Activated CD4-positive, alpha-beta T cell treated with anti-CD3 and anti-CD28 coated beads for 4 hours (primary cell): ENCODE measurements at places on chromosomes 1 and 21.

DNA sequence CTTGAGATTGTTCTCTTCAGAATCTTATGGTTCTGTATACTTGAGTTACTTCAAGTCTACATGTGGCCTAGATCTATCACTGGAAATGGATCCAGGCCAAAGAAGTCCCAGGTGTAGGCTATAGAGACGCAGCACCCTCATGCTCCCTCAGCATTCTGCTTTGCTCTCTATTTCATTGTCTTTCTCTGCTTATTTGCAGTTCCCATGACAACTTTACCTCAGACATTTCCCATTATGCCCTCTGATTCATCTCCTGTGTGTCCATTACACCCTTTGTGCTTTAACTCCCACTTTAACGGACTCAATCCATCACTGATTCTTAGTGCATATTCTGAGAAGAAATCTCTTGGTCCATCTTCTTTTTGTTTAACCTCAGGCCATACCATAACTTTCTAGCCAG, 236.9 kb upstream of the NRIP1 start:
- DNase-seq = no peak

DNA sequence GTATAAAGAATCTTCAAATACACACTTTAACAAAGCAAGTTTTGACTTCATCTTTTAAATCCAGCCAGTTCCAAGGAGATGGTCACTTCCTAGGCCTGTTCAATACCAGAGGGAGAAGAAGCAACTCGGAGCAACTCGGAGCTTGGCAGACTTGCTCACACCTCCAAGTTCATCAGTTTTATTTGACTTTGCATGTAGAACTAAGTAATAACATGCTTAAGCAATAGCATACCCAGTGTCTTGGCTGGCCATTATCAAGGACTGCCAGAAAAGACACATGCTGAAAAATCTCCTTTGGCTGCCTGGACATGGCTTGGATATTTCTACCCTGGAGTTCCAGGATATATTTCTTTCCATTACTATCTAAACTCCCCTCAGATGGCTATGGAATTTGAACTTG, 52.6 kb downstream of the GNG12 start:
- no peak for DNase-seq

GRCh38 chr1:94980582-94981574, 54.0 kb upstream of the CNN3 start:
- DNase-seq = no peak

DNA sequence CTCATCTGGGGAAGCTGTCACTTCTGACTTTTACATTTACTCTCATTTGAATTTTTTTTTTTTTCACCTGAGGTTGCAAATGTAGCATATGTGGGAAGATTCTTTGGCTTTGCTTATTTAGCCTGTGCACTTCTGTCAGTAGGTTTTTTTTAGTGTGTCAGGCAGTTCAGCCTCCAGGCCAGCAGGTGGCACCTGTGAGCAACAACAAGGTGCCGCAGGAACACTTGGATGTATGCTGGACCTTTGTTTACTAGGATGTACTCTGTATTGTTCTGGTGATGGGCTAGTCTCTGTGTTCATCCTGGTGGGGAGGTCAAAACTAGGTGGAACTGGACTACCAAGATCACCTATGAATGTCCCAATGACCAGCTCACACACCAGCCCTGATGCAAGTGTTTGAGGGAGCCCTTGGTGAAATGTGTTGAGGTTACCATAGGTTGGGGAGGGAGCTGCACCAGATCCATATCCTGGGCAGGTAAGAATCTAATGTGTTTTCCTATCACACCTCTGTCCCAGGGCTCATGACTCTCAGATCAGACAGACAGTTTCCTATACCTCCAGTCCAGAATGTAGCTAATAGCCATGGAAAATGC, 618.2 kb downstream of the BRINP3 start:
- no peak for DNase-seq

GRCh38 chr1:109454497-109455133, 11.7 kb upstream of the SYPL2 start:
- no peak for DNase-seq

DNA sequence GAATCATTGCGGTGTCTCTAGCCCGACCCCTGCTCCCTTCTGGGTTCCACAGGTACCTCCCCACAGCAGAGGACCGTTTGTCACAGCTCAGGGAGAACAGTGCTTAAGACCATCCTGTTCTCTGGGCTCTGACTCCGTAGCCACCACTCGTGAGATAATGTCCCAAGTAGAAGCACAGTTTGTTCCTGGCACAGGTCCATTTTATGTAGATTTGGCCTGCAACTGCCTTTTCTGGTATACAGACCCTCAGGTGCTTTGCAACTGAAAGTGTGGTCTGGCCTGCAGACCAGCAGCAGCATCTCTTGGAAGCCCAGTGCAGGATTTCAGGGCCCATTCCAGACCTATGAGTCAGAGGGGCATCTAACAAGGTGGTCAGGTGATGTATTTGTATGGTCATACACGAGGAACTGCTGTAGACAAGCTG, 28.4 kb upstream of the TMEM125 start:
- no peak for DNase-seq

GRCh38 chr1:115495111-115495510, 146.7 kb upstream of the VANGL1 start:
- no peak for DNase-seq

- DNase-seq = no peak
Observed at GRCh38 chr1:44780583-44781121, 5.3 kb downstream of the RPS8 start.

DNA sequence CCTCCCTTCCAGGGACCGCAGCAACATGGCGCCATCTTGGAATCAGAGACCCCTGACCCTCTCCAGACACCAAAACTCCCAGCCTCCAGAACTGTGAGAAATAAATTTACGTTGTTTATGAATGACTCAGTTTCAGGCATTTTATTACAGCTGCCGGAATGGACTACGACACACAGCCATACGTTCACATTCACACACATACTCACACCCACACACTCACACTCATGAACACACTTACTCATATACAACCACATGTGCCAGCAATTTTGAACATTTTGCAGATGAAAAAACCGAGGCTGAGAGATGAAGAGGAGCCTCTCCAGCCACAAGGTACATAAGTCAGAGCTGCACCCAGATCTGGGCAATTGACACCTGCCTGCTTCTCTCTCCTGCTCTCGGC, 151.0 kb upstream of the RAB4A start:
- no peak for DNase-seq

- DNase-seq = no peak
Observed at GRCh38 chr1:210617293-210617692, 288.6 kb downstream of the HHAT start.

DNA sequence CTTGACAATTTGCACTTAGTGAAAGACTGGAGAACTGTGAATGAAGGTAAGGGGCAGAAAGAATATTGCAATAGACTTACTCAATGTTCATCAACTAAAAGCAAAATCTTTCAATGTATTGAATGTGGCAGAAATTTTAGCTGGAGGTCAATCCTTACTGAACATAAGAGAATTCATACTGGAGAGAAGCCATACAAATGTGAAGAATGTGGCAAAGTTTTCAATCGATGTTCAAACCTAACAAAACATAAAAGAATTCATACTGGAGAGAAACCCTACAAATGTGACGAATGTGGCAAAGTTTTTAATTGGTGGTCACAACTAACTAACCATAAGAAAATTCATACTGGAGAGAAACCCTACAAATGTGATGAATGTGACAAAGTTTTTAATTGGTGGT, 80.7 kb downstream of the JMJD4 start:
- no peak for DNase-seq
